ENCODE measurements at places on chromosomes 2 and 18. TPM values are rescaled to one million over a fixed set of nuclear protein-coding genes. Genes with fewer than 3 reads are reported as not detected.

RGPD3 gene
- total RNA-seq: 0.07 TPM

EFR3B gene
- total RNA-seq: 21.2 TPM

ORC4 gene
- total RNA-seq: 165 TPM

CLEC4F gene
- total RNA-seq: not detected

MC4R gene
- total RNA-seq: 0.15 TPM

SMYD1 gene
- not detected for total RNA-seq

C2orf66 gene
- 0.43 TPM for total RNA-seq

COL3A1 gene
- total RNA-seq: 0.22 TPM

Data from neural progenitor cell (in vitro differentiated cells).